ENCODE measurements at places on chromosomes 3 and 15.

DNA sequence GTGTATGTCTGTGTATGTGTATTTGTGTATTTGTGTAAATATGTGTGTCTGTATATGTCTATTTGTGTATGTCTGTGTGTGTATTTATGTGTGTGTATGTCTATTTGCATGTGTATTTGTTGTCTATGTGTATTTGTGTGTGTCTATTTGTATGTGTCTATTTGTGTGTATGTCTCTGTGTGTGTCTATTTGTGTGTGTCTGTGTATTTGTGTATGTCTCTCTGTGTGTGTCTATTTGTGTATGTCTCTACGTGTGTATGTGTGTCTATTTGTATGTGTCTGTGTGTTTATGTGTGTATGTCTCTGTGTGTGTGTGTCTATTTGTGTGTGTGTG, 30.4 kb downstream of the PTH1R start:
- DNase-seq, result no peak

GRCh38 chr3:184255291-184256039, 5.9 kb downstream of the CAMK2N2 start:
- peak; percentile 90 for DNase-seq

DNA sequence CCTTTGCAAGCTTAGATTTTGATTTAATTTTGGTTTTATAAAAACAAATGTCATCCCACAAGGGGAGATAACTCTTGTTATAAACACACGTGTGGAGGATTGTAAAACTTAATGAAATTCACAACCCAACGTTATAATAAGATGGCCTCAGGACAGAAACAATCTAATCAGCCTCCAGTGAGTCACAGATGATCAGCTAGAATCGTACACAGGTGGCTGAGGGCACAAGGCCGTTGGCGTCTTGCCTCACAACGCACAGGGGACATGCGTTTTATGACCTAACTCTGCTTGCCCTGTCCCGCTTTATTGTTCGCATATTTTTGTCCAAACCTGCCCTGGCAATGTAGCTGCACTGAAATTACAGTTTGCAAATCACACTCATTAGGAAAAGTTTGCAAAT, 121.9 kb upstream of the PDZRN3 start:
- DNase-seq, result peak; percentile 68

DNA sequence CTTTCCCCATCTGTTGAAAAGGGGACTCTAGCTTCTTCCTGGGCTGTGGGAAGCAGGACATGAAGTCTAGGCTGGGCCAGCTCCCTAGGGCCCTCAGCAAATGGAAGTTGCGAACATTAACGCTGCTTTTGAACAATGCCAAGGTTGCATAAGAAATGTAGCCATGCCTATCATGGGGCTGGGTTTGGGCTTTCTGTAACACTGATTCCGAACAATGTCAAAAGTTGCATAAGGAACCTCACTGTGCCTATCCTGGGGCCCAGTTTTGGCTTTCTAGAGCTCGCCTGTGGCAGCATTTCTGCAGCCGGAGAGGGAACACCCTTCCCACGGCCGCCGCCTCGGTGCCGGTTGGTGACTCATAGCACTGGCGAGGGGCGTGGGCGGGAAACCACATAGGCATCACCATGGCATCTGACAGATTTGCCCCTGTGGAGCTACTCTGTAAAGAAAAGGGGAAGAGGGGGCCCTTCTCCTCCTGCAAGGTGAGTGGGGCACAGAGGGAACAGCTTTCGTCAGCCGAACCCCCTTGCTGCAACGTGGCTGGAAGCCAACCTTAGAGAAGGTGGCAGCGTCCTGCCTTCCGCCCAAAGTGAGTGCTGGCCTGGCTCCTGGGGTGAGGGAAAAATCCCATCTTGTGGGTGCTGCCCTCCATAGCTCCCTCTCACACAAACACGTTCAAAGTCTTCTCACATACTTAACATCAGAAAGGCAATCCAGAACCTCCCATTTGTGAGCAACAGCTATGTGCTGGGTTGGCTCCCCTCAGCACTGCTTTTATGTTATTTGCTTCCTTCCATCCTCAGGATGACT, 46.6 kb upstream of the ATP2B2 start:
- DNase-seq, result peak; percentile 52

- no peak for DNase-seq
Observed at GRCh38 chr3:37190667-37191066, 16.3 kb upstream of the LRRFIP2 start.

- DNase-seq, result peak; percentile 99
Observed at GRCh38 chr3:29195056-29195455, 85.8 kb upstream of the RBMS3 start.

GRCh38 chr3:126659915-126660886, 5.3 kb upstream of the TXNRD3 start:
- DNase-seq, result no peak

DNA sequence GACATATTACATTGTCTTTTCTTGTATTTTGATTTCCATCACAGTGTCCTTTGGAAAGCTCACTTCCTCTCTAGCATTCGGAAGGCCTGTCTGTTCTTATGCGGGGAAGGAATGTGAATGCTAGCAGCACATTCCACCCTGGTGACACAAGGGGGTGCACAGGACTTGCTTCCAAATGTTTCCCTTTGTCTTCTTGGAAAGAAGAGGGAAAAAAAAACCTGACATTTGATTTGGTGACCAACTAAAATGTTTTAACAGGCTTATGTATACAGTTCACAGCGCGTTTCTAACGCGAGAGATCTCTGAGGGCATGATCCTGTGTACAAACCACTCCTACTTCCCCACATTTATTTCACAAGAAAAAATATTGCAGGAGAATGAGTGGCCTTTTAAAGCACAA, 107.6 kb upstream of the FXR1 start:
- DNase-seq, result peak; percentile 57

DNA sequence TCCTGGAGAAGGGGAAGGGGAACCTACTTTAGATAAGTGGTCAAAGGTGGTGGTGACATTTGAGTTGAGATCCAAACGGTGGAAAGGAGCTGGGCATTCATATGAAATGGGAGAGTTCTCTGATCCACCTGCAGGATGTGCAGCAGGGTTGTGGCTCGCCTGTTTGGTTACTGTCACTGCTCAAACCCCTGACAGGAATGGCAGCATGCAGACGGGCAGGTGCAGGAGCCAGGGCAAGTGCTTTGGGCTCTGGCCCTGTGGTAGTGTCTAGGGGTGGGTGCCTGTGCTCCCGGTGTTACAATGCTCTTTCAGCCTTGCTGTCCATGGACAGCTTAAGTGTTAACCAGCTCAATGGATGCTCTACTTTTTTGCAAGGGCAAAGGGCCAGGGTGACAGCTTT, 18.5 kb downstream of the PAQR9 start:
- no peak for DNase-seq

DNA sequence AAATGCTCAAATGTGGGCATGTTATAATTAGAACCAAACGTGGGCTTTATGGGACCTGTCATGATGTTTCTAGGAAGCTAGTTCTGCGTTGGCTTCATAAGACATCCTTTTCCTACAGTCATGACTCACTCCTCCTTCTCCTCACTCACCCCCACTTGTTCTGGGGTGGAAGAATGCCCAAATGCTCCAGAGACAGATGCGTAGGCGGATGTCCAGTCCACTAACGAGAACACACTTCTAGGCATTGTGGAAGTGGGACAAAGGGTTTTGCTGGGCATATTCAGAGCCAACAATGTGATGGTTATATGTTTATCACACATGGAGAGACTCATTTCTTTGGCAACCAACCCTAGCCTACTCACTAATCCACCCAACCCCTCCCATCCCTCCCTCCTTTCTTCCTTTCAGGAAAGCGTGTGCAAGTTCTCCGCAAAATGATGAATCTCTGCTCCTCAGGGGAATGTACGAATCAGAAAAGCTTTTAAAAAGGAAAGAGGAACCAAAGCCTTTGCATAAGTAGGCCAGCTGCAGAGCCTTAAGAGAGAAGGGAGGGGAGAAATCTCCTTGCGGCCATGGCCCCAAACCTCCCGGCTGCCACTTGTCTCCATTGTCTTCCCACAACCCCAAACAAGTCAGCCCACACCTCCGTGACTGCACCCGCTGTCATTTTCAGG, 123.0 kb upstream of the SPRED1 start:
- peak; percentile 91 for DNase-seq

All from bronchial epithelial cell (primary cell).